Stimulated activated CD8-positive, alpha-beta memory T cell treated with anti-CD3 and anti-CD28 coated beads, Interleukin-7, amount 100 ng/mL, for 1 hour (primary cell): ENCODE measurements at places on chromosomes 4 and X.

DNA sequence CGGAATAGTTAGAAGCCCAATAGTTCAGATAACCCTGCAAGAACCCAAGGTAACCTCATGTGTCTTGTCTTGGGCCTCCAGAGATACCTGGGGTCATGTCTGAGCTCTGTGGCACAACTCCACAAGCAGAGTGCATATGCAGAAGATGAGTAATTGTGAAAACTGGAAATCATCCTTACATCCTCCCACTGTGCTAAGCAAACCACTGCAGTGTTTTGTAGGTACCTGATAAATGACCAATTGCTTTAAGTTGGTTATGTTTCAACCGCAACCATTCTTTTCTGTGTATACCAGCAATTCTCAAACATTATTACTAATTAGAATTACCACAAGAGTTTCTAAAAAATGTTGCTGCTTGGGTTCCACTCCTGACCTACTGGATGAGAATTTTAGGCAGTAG is 73.2 kb downstream of the CBLL2 start:
- DNase-seq: no peak

DNA sequence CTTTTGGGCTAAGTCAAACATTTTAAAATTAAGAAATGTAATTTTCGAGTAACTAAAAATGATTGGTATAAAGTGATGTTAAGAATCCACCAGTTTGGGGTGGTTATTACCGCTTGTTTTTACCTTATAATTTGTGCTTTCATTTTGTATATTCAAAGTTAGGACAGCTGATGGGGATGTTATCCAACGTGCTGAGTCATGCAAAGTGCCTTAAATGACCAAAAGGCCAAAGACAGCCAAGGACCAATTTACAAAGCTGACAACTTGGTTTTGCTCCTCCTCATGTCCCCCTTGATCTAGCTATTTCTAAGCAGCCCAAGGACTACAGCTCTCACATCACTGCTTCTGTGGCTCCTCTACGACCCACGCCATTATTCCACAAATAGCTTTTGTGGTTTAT is 181.4 kb upstream of the PCDH7 start:
- no peak for DNase-seq

DNA sequence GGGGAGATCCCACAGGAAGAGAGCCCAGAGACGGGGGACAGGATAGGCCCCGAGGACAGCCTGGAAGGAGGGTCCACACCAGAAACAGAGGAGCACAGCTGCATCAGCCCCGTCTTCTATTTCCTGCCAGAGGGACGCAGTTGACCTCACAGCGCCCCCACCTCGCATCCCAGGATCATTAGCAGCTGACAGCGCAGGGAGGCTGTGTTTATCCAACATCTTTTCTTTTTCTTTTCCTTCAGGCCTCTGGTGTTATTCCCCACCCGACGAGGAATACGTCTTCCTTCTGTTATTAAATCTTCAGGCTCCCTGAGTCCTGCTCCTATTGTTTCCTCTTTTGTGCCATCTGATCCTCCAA is 75.4 kb downstream of the DCHS2 start:
- no peak for DNase-seq

GRCh38 chr4:149175549-149175948 is 640.1 kb downstream of the IQCM start:
- DNase-seq: no peak

GRCh38 chr4:5867866-5868265 is 25.0 kb downstream of the CRMP1 start:
- DNase-seq: no peak

DNA sequence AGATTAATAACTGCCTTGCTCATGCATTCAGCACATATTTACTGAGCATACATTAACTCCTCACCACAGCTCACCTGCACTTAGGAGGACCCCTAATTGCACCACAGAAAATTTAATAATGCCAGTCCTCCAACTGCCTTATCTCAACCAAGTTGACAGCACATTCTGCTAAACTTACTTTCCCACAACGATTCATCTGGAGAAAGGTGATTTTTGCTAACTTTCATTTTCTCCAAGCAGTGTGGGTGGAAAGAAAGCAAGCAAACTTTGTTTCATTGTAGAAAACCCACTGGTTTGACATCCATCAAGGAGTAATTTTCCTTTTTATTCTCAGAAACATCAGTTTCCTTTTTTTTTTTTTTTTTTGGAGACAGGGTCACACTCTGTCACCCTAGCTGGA is 49.1 kb downstream of the RASGEF1B start:
- no peak for DNase-seq

DNA sequence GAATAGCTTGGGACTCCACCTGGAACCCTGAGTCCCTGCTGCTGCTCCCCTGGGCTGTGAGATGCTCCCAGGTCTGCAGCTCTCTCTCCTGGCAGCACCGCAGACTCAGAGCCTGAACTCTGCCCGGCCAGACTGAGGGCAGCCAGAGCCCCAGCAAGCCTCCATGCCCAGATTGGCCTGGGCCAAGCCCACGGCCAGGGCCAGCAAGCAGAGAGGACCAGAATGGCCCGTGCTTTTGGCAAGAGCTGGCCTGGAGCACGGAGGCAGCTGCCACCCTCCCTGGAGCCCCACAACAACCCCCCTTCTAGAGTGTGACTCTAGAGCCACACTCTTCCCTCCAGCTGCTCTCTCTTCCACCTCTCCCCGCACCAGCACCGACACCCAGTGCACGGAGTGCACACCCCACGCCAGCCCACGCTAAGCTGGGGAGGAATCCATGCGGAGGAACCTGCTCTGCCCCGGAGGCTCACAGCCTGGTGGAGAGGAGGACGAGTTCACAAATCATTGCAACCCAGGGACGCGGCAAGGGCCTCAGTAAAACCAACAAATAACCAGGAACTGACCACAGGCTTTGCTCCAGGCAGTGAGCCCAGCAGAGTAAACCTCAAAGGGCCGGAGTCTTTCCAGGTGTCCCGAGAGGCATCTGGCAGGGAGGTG is 110.3 kb downstream of the HMX1 start:
- DNase-seq: no peak

DNA sequence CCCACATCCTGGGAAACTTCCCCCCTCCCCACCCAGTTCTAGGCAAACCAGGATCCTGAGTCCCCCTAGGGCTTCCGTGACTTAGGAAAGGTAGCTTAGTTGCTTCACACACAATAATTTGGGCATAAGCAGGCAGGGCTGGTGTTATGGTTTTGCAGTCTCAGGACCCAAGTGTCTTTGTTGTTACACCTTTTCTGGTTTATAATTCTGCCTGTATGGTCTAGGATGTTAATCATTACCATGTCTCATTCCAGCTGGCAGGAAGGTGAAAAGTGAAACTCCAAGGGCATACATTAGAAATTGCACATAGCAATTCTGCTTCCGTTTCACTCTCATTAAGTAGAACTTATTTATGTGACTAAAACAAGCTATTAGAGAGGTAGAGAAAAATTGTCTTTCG is 16.8 kb downstream of the UGT8 start:
- no peak for DNase-seq

- no peak for DNase-seq
These were observed 35.4 kb upstream of the ASMTL start for GRCh38 chrX:1488141-1488540.

DNA sequence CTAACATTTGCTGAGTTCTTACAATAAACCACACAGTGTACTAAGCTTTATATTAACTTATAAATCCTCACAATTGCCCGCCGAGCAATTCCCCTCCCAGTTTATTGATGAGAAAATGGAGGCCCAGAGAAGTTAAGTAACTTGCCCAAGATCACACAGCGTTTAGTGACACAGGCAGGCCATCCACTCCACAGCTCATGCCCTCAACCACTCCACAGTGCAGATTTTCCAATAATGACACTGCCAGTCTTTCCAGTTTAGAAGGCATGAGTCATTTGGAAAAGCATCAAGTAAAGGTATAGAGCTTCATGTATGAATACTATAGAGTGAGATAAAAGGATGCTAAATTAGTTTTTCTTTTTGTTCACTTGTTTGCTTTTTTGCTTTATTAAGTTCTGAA is 208.5 kb downstream of the CAMK2D start:
- no peak for DNase-seq

DNA sequence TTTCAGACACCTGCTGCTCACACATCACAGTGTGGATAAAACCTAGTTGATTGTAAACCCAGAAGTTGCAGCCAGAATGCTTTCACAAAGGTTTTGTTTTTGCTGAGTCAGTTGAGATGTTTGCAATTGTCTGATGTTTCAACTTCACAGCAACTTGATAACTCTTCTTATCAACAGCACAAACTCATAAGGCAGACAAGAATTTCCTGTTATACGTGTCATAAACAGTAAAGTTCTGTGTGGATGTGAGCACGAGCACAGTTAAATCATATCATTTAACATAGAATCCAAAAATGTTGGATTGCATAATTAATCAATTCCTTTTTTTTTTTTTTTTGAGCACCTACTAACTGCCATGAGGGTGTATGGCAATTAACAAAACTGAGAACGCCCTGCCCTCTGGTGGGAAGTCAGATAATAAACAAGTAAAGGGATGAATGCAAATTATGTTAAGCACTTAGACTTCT is 512.2 kb downstream of the PDHA2 start:
- no peak for DNase-seq

DNA sequence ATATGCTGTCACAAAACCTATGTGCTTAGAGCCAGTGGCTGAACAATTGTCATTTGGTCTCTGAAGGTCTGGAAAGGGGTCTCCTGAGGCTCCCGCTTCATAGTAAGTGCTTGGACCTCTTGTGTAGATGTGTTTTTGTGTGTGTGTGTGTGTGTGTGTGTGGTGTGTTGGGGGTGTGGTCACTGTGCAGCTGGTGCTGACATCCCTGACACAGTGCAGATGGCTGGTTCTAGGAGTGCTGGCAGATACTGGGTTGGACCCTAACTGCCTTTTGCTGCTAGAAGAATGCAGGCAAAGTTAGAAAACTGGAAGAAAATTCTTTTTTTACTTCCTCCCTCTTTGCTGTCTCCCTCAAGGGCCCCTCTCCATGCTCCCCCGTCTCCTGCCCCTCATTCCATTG is 1872.6 kb downstream of the ARAP2 start:
- DNase-seq: no peak

- DNase-seq: no peak
These were observed 129.8 kb downstream of the ATG4A start for GRCh38 chrX:108221301-108221864.

GRCh38 chr4:68375667-68376559 is 26.0 kb upstream of the YTHDC1 start:
- no peak for DNase-seq

- DNase-seq: no peak
These were observed 4.4 kb downstream of the LSM6 start for GRCh38 chr4:146179784-146180370.

GRCh38 chr4:11483046-11483445 is 54.4 kb upstream of the HS3ST1 start:
- no peak for DNase-seq

GRCh38 chr4:146640021-146640464 is 1.4 kb downstream of the POU4F2 start:
- DNase-seq: no peak

GRCh38 chrX:97842468-97843199 is 958.9 kb downstream of the RPA4 start:
- DNase-seq: no peak

DNA sequence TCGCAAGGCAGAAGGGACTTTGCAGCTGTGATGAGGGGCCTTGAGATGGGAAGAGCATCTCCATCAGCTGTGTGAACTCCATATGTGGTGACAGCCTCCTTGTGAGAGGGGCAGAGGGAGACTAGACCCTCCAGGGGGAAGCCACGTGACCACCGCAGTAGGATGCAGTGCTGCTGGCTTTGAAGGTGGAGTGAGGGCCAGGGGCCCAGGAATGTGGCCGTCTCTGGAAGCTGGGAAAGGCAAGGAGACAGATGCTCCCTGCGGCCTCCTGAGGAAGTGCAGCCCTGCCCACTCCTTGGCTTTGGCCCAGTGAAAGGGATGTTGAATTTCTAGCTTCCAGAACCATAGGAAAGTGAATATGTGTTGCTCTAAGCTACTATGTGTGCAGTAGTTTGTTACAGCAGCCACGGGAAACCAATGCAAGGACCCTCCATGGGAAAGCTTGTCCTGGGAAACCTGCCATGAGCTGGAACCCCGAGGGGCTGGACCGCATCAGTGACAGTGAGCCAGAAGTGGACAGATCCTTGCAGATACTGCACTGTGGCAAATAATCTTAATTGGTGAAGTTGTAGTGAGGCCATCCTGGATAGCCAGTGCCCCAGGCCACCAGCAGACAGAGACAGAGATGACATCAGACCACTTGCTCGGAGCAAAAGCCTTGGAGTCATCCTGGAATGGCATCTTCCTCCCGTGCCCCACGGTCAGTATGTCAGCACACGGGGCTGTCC is 35.4 kb upstream of the SORCS2 start:
- DNase-seq: no peak

- no peak for DNase-seq
These were observed 24.9 kb upstream of the MAN2B2 start for GRCh38 chr4:6549890-6550620.

- DNase-seq: no peak
These were observed 136.1 kb downstream of the C4orf33 start for GRCh38 chr4:129231945-129232588.

GRCh38 chr4:73620115-73620792 is at the start of gene RASSF6:
RASSF6 (minus strand) TSS chr4:73620436; CDS start chr4:73611795, 8,641 bp downstream.
- no peak for DNase-seq

DNA sequence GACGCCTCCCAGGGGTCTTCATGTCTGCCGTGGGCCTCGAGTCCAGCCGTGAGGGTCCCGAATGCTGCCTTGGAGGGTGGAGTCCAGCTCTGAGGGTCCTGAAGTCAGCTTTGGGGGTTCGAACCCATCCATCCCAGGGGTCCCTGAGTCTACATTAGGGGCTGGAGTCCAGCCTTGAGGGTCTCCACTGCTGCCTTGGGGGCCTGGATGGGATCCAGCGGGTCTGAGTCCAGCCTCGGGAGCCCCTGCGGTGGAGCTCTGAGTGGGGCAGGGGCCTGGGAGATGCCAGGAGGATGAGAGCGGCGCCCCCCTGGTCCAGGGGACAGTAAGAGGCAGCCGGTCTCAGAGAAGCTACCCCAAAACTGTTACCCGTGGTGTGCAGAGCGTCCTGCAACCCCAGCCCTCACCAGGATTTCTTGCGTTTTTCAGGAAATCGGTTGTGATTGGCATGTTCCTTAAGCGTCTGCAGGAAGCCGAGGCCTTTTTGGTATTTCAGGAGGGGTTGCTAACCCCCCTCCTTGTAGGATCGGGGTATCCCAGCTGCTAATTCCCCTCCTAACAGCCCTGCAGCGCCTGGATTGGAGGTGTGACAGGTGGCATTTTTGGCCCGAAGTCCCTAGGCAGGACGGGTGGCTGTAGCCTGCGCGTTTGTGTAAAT is 1.7 kb upstream of the GTPBP6 start:
- DNase-seq: no peak

- no peak for DNase-seq
These were observed 158.0 kb downstream of the ARHGAP24 start for GRCh38 chr4:85632981-85633380.

- DNase-seq: no peak
These were observed 177.3 kb upstream of the FAM9B start for GRCh38 chrX:9211269-9211668.

- no peak for DNase-seq
These were observed 10.9 kb upstream of the WDFY3 start for GRCh38 chr4:84977396-84977795.

- DNase-seq: no peak
These were observed 50.2 kb upstream of the PDE5A start for GRCh38 chr4:119678761-119679160.
